GM12891 (cell line): ENCODE measurements at places on chromosomes 4 and X.

DNA sequence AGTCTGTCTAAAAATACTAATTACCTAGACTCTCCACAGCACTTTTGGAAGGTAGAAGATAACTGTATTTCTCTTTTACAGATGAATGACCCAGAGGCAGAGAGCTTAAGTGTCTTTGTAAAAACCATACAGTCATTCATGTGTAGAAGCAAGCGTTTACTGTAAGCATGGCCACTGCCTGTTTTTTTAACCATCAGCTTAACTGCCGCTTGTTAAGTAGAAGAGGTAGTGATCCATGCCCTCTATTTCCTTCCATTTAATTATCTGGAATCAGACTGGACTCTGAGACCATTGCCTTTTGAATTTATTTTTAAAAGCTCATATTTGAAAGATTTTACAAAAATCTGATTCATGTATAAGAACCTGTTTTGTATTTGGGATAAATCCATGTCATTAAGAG is 111.2 kb upstream of the TECRL start:
- no peak for DNase-seq

DNA sequence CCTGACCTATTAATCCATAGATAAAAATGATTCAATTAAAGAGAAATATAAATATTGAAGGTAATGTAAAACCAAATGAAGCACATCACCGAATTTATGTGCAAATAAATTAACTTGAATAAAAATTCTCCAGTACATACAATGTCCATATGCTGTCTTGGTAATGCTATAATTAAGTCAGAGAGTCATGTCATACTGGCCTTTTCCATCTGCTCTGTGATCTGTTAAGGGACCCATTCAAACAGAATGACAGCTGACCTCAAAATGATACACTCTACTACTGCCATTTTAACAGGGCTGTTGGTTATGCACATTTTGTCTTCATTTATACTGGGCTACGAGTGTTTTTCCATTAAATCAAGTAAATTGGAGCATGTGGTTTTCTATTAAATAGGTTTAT is 99.3 kb downstream of the TEX13A start:
- DNase-seq: no peak

DNA sequence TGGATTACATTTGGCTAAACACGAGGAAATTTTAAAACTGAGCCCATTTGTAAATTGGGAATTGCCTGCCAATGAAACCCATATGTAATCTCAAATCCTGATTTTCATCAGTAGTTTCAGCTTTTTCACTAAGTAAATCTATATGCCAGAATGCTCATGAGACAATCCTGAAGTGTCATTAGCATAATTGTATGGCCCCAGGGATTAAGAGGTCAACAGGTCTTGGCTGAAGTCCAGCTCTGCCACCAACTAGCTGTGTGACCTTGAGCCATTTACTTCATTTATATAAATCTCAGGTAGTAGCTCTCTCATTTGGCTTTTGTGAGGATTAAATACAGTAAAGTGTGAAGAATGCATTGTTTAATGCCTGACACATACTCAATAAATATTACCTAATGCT is 320.5 kb upstream of the EMCN start:
- no peak for DNase-seq

DNA sequence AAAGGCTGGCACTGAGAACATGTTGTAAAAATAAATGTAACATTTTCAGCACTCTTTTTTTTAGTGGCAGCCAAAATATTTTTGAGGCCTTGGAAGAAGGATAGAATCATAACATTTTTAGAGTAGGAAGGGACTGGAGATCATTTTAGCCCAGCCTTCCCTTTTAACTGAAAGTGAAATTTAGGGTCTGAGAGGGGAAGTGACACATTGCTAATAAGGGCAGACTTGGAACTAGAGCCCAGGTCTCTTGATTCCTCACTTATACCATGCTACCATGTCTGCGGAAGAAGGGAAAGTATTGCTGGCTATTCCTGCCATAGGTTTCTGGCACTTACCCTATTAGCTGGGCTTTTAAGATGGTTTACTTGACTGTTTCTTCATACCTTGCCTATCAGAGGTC is 4.8 kb downstream of the WDR44 start:
- no peak for DNase-seq

DNA sequence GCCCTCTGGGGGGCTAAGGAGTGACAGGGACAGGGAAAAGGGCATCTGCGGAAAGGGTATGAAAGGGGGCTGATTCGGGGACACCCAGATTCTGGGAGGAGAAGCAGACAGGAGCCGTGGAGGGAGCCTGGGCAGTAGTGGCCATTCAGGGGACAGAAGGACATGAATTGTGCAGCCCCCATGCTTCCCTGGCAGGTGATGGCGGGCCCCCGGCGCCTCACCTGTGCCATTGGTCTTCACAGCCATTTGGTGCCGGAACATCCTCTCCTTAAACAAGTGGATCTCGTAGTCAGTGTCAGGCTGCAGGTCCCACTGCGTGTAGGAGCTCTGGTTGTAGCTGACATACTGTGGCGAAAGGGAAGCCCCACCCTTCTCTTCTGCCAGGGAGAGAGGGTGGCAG is 21.9 kb downstream of the L1CAM start:
- DNase-seq: peak; percentile 3

DNA sequence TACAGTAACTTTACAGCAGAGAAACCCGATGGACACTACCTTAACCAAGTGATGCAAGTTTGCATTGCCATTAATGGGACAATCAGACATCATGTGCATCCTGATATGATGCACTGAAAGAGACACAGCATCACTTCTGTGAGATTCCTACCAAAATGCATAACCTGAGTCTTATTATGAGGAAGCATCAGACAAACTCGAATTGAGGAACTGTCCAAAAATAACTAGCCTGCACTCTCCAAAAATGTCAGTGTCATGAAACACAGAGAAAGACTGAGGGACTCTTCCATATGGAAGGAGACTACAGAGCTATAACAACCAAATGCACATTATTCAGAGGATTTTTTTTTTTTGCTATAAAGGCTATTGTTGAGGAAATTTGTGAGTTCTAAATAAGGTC is 66.6 kb upstream of the IQSEC2 start:
- DNase-seq: no peak

DNA sequence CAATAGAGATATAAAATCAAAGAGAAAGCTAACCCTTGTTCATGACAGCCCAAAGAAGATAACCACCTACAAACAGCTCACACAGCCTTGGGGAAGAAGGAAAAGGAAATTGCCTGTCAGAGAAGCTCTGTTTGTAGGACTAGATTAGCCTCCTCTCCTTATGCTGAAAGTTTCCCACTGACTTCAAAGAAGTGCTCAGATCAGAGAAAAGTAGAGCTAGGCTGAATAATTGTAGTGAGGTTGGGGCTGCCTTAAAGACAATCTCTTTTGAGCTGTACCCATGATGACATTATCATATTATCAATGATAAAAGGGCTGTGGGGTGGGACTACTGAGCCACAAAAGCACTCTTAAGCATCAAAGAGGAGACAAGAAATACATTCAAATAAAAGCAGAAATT is 223.0 kb upstream of the GALNT7 start:
- DNase-seq: no peak

DNA sequence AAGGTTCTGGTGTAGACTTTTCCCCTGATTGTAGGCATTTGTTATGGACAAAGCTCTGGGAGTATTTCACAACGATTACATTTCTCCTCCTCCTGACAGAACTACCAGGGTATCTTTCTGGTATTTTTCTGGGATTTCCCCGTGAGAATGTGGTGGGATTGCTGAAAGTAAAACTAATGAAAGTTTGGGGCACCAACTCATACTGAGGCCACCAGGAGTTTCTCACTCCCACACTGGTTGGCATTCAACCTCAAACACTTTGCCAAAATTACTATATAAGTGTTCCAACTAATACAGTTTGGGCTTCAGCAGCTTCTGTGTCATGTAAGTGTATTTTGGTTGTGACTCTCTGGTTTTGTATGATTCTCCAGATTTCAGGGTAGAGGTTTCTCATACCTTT is 855.1 kb downstream of the GLUD2 start:
- no peak for DNase-seq

- DNase-seq: no peak
Measured at GRCh38 chr4:180134091-180134866, 2108.9 kb upstream of the TENM3 start.

DNA sequence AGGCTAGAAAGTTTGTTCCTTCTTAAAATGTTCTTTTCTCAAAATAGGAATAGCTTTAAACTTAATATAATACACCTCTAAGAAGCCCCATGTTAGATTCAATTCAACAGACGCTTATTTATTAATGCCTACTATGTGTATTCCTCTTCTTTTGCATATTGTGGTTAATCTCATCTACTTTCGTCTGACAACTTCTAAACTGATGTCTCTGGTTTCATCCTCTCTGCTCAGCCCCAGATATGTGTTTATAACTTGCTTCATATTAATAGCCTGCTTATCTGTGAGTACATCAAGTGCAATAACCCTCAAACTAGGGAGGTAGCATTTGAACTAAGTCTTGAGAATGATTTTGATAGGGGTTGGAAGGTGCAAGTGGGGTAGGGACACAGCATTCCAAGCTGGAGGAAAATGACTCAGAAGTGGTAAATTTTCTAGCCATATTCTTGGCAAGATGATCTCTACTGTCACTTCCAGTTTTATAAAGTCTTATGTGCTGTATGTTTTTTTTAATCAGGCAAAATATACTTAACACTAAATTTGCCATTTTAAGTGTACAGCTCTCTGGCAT is 37.0 kb downstream of the STK26 start:
- DNase-seq: no peak
